ENCODE measurements at places on chromosomes 4 and X.

DNA sequence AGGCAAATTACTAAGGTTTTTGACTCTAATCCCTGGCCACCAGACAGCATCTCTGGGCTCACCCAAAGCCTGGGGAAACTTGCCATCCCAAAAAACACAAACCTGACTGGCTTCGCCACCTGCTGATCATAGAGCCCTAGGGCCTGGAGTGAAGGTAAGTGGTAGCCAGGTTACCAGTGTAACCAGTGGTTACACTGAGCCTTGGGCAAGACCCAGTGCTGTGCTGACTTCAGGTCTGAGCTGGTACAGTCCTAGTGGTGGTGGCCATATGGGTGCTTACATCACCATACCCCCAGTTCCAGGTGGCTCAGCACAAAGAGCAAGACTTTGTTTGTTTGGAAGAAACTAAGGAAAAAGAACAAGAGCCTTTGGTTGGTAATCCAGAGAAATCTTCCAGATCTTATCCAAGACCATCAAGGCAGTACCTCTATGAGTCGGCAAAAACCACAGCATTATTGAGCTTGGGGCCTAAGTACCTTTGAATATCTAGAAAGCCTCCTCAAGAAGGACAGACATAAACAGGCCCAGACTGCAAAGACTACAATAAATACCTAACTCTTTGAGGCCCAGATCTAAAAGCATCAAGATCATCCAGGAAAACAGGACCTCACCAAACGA, 13.7 kb downstream of the MED14 start:
- no peak for DNase-seq

- peak; percentile 59 for DNase-seq
These were observed 127.0 kb upstream of the SH3RF1 start for GRCh38 chr4:169397762-169398161.

DNA sequence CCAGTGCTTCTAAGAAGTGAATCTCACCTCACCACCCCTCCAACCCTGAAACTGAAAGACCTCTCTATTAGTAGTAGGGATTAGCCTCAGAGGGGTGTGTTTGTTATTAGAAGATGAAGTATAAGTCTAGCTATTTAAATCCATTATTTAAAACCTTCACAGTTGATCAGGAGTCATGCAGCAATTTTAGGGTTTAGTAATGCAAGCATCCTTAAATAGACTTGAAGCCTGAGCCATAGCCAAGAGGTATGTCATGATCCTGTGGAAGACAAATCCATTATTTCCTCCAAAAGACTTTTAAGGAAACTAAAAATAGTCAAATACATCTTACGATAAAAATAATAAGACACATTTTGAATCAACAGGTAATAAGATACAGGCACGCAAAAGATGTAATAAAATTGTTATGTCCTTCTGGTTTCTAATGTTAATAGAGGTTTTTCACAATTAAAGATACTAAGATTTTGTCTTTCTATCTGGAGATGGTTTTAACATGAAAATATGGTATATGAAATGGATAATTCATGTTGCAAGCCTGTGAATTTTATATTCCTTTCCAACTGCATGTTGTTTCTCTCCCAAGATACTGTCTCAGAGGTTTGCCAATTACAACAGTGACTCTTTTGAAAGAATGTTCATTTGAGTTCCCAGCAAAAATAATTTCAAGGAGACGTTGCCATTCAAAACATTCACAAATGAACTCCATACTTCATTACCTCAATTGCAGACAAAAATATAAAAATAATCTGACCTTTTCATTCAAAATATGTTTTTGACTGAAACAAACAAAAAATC, 68.0 kb downstream of the LUZP4 start:
- DNase-seq: no peak

- no peak for DNase-seq
These were observed 168.4 kb upstream of the EDNRA start for GRCh38 chr4:147312376-147313046.

DNA sequence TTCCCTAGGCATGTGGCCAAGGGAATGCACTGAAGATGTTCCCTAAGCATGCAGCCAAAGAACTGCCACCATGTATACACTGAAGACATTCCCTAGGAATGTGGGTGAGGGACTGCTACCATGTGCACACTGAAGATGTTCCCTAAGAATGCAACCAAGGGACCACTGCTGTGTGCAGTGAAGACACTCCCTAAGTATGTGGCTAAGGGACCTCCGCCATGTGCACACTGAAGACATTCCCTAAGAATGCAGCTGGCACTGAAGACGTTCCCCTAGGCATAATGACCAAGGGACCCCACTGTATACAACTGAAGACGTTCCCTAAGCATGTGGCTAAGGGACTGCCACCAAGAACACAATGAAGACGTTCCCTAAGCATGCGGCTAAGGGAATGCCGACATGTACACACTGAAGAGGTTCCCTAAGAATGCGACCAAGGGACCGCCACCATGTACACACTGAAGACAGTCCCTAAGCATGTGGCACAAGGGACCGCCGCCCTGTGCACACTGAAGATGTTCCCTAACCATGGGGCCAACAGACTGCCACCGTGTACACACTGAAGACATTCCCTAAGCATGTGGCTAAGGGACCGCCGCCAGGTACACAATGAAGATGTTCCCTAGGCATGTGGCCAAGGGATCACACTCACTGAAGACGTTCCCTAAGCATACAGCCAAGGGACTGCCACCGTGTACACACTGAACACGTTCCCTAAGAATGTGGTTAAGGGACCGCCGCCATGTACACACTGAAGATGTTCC, 25.6 kb downstream of the DHRSX start:
- no peak for DNase-seq

All from NCI-H1436 (cell line).